ENCODE measurements at places on chromosomes 16 and 17.
A peak's percentile ranks its signal among the peaks of the same experiment; 100 is the strongest.

DNA sequence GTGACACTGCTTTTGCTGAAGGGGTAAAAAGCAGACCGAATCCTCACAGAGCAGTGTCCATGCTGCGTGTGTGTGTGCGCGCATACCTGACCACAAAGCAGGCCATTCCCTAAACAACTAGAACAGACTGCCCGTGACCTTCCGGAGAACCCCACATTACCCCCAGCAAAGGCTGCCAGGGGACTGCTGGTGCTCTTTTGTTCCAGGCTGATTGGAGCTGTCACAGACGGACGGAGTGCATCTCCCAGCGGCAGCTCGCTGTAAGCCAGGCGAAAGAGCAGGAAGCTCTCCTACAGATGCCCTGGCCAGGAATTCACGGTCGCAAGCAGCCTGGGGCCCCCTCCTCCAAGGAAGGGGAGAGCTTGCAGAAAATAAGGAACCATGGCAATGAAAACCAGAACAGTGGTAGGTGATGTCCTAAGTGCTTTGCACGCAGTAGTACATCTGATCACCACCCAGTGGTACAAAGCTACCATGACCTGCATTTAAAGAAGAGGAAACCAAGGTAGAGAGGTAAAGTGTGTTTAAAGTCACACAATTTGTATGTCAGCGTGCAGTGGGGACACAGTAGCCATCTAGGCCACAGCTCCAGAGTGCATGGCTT is 153.4 kb upstream of the DYNLRB2 start:
- DNase-seq = no peak

GRCh38 chr17:73722165-73722564 is 77.9 kb upstream of the SDK2 start:
- DNase-seq = peak; percentile 32

- no peak for DNase-seq
Measured at GRCh38 chr17:29930409-29931010, 482 bp upstream of the SSH2 start.

GRCh38 chr16:81136390-81137335 is 40.5 kb upstream of the GCSH start:
- no peak for DNase-seq

All from CD4-positive, alpha-beta T cell treated with Interleukin-2 at 100 ng/mL for 4 hours (primary cell).